ENCODE measurements at places on chromosomes 16 and 17.

DNA sequence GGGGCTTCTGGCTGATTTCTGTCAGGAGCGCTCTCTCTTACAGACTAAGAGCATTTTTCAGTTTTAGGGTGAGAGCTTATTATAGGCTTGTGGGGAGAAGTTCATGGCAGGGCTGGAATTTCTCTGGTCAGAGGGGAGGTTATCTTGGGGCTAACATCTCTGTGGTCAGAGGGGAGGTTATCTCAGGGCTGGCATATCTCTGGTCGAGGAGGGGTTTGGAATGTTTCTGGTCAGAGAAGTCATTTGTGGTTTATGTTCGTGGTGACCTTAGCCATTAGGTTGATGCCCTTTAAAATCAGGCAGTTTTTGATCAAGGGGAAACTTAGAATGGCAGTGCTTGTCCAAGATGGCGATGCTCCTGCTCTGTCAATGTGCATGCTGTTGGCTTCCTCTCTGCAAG lies 10.8 kb upstream of the USP31 start:
- DNase-seq: no peak

DNA sequence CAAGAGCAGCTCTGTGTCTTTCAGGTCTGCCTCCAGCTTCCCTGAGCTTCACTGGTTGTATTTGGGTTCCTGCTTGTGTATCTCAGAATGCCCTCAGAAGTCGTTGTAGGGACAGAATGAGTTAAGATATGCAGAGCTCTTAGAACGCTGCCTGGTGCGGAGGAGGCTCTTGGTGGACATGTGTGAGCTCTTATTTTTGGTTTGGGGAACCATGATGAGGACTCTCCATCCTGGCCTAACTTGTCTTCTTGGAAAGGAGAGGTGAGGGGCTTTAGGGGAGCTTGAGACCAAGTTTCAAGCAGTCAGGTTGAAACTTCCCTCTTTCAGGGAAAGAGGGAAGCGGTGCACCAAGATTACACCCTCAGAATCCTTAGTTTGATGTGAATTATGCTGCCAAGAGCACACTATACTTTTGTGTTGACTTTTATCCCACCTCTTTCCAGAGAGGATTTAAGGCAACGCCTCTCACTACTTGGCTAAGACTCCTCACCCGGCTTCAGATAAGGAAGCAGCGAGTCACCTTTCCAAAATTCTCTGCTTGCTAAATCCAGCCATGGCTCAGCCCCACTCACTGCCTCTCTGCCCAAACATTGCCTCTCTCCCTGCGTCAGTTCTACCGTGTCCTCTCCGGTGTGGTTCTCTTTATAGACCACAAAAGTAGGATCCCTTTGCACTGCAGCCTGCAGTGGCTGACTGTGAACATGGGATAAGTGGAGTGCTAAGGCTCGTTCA lies 12.7 kb downstream of the CDK5RAP3 start:
- no peak for DNase-seq

DNA sequence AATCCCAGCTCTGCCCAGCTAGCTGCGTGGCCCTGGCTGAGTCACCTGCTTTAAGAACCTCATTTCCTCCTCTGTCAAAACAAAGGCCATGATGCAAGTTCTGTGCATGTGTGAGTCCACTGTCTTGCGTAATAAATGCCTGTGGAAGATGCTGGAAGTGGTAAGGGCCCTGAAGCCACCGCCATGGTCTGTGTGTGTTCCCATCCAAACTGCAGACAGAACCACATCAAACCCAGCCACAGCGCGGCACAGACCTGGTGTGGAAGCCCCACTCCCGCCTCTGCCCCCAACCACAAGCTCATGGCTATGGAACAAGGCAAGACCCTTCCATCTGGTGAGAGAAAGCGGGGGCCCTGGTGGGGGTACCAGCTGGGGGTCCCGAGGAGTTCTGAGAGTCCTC lies 26.0 kb downstream of the NECAB2 start:
- no peak for DNase-seq

DNA sequence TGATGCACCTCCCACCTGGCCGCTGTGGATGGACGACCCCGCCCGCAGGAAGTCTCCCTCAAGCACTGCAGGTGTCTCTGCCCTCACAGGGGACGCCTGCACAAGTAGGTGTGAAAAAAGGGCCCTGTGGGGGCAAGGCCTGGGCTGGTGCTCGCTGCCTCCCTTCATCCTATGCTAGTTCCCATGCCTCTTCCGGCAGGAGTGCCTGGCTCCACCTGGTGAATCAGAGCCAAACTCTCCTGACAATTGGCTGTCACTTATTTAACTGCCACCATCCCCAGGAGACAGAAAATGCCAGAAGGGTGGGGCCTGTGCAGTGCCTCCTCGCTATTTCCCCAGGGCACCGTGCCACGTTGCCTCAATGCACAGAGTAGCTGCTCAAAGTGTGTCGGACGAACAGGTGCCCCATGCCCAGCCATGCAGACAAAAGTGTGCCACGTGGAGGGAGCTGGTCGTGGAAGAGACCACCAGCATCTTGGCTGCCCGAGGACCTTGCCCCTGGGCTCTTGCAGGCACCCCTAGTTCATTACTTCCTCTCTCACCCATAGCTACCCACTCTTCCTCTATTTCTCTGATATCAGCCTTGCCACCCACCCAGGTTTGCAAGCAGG lies 170.7 kb downstream of the SEC14L1 start:
- DNase-seq: no peak

- DNase-seq: no peak
Observed at GRCh38 chr17:9999919-10000695, 95.0 kb upstream of the RCVRN start.

GRCh38 chr16:27113341-27113841 lies 46.7 kb downstream of the C16orf82 start:
- no peak for DNase-seq

GRCh38 chr16:4586291-4586690 lies 28.4 kb downstream of the UBALD1 start:
- DNase-seq: no peak

DNA sequence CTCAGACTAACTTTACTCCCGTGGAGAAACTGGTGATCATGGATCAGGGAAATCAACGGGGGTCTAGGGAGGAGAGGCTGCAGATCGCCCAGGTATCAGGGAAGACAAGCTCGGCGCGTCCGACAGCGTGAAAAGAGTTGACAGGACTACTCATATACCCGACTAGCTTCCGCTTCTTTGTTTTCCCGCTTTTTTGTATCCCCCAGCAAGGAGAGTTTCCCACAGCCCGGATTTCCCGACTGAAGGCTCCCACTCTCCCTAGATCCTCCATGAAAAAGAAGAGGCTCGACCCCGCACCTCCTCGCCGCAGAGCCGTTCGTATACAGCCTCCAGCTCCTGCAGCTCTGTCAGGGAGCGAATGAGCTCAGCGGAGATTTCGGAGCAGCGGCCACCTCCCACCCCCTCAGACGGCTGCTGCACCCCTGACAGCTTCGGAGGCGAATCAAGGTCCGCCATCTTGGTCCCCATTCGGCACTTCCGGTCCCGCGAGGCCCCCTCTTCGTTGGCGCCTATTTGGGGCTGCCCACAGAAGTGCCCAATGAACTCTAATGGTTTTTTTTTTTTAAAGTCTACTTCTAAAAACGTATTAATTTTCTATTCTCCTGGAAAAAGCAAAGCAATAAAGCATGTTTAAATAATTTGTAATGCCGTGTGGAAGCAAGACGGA lies at the start of gene COG4:
Gene COG4, minus strand, starts transcription at position 479 of the 667 bp plus-strand sequence. Its CDS starts 11 bp downstream, at position 468.
- DNase-seq: peak; percentile 91

DNA sequence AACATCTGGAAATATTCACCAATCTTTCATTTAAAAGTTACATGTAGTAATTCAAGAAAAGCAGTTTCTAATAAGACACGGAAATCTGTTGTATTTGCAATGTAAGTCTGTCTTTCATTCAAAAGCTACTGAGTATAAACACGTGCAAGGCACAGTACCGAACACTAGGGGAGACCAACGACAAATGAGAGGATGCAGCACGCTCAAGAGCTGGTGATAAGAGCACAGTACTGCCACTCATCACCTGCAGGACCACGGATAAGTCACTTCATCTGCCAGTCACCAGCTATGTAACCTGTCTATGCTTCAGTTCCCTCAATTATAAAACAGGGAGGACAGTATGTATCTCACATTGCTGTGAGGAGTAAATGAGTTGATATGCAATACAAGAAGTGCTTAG lies 67.1 kb downstream of the CLEC18A start:
- peak; percentile 46 for DNase-seq

DNA sequence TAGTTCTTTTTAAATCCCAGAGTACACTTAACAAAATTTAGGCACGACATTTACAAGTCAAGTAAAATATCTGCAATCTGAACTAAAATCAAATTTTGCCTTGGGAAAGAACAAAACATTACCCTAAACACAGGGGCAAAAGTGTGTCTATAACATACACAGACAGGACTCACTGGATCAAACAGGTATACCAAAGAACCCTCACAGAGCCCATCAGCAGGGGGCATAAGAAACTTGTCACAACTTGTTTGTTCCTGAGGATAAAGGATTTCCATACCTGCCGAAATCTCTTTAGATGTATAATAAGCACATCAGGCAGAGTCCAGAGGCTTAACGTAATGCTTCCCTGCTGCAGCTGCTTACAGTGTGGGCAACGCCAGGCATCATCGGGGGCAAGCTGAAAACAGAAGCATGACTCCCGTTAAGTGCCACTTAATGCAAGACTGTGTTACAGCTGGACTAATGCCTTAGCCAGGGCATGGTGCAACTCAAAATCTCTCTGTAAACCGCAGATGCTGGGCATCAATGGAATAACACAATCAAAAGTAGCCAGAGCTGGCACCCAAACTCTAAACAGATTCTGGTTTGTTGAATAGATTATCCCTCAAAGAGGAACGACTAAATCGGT lies 67.0 kb downstream of the USP31 start:
- DNase-seq: no peak

GRCh38 chr17:44581868-44582267 lies 24.6 kb downstream of the FZD2 start:
- no peak for DNase-seq

- DNase-seq: no peak
Observed at GRCh38 chr17:71933306-71933705, 187.5 kb upstream of the SOX9 start.

DNA sequence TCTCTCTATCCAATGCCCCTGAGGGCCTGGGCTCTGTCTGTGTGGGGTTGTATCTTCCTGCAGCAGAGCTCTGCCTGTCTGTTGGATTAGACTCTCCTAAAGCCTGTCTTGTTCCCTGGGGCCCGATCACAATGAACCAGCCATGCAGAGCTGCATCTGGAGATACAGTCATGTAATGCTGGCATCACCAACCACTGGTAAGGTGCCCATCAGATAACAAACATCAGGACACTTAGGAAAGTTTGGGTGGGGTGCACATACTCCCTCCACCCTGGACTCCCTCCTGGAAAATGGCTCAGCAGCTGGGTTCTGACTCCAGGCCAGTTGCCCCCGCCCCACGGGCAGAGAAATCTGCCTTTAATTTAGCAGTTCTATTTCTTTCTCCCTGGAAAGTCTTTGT lies 61.3 kb upstream of the BRD7 start:
- no peak for DNase-seq

- DNase-seq: no peak
Observed at GRCh38 chr16:75503801-75504200, 8.6 kb upstream of the CHST6 start.

- DNase-seq: no peak
Observed at GRCh38 chr17:80474231-80474960, 2.0 kb downstream of the NPTX1 start.
